CD8-positive, alpha-beta memory T cell (primary cell): ENCODE measurements at places on chromosomes 5 and 9.

DNA sequence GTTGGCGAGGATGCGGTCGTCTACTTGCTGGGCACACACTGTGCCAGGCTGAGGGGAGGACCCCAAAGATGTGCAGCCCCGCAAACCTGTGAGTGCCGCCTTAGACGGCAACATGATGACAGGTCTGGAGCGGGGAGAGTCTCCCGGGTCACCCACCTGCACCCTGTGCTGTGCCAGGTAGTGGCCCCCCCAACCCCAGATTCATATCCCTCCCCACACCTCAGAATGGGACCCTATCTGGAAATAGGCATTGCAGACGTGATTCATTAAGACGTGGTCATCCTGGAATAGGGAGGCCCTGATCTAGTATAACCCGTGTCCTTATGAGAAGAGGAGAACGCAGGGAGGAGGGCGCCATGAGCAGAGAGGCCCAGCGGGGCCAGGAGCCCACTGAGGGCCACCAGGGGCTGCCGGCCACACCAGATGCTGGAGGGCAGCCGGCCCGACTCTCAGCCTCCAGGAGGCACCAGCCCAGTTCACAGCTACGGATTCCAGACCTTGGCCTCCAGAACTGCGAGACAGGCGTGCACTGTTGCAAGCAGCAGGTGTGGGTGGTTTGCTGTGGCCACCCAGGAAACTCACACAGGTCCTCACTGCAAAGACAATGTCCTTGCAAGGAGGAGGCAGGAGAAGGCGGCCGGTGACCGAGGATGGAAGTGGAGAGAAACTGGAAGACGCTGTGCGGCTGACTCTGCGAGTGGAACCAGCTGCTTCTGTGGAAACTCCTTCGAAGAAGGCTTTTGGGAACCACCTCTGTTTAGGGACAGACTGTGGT is 131.9 kb upstream of the LPCAT1 start:
- no peak overlapping the region for H3K27ac ChIP-seq
- peaks cover 10% of the 10 kb centered on the region for H3K27me3 ChIP-seq
- H3K36me3 ChIP-seq: no peaks in the 10 kb centered on the region
- no peak overlapping the region for H3K4me3 ChIP-seq
- H3K4me1 ChIP-seq: no peaks in the 10 kb centered on the region

- H3K4me1 ChIP-seq: peaks cover 10% of the 10 kb centered on the region
- H3K27ac ChIP-seq: no peak overlapping the region
- H3K27me3 ChIP-seq: no peaks in the 10 kb centered on the region
- no peak overlapping the region for H3K4me3 ChIP-seq
Measured at GRCh38 chr9:132007371-132008025, 72.2 kb downstream of the MED27 start.

- no peaks in the 10 kb centered on the region for H3K36me3 ChIP-seq
- H3K4me3 ChIP-seq: no peak overlapping the region
- H3K27me3 ChIP-seq: no peaks in the 10 kb centered on the region
- H3K27ac ChIP-seq: no peak overlapping the region
Measured at GRCh38 chr5:133287500-133287899, 235.7 kb downstream of the HSPA4 start.

- no peaks in the 10 kb centered on the region for H3K27me3 ChIP-seq
- DNase-seq: no peak
- peaks cover 6% of the 10 kb centered on the region for H3K4me1 ChIP-seq
- peaks cover 9% of the 10 kb centered on the region for H3K36me3 ChIP-seq
- no peak overlapping the region for H3K4me3 ChIP-seq
Measured at GRCh38 chr9:136230365-136230764, 15.2 kb downstream of the QSOX2 start.

- H3K27me3 ChIP-seq: no peaks in the 10 kb centered on the region
- H3K36me3 ChIP-seq: no peaks in the 10 kb centered on the region
- no peak overlapping the region for H3K4me3 ChIP-seq
- peak; percentile 62 for DNase-seq
- peaks cover 20% of the 10 kb centered on the region for H3K4me1 ChIP-seq
Measured at GRCh38 chr5:96657068-96657467, 5.1 kb upstream of the CAST start.

DNA sequence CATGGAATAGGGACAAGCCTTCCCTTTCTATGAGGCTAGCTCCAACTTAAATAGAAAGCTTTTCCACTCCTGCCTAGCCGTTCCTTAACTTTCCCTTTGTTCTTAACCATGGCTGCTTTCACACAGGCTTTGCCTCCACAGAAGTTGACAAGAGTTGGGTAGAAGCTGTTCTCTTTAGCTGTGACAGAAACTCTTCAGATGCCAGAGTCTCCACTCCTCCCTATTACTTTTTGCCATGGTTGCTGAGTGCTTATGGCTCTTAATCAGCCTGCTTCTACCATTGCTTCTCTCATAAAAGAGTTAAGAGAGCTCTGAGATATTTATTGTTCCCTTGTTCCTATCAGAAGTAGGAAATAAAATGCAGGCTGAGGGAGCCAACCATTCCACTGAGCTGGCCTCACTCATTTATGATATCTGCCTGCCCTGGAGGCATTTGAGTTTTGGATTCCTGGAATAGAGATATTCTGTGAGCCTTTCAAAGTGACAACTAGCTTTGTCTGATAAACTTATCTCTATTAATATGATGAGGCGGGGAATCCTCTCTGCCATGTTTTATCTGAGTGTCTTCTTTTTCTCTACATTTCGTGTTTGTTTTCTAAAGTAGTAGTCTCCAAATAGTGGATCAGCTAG is 162.6 kb downstream of the DMAC1 start:
- no peaks in the 10 kb centered on the region for H3K4me1 ChIP-seq
- no peaks in the 10 kb centered on the region for H3K36me3 ChIP-seq
- DNase-seq: no peak
- H3K27ac ChIP-seq: no peak overlapping the region

- no peak overlapping the region for H3K4me3 ChIP-seq
- no peak overlapping the region for H3K27ac ChIP-seq
- no peak for DNase-seq
- H3K4me1 ChIP-seq: no peaks in the 10 kb centered on the region
- no peaks in the 10 kb centered on the region for H3K27me3 ChIP-seq
- peaks cover 1% of the 10 kb centered on the region for H3K36me3 ChIP-seq
Measured at GRCh38 chr5:80809451-80809850, 150.7 kb upstream of the RASGRF2 start.

- no peak for DNase-seq
- H3K36me3 ChIP-seq: no peaks in the 10 kb centered on the region
- no peak overlapping the region for H3K4me3 ChIP-seq
- H3K27ac ChIP-seq: no peak overlapping the region
- no peaks in the 10 kb centered on the region for H3K27me3 ChIP-seq
- H3K4me1 ChIP-seq: no peaks in the 10 kb centered on the region
Measured at GRCh38 chr9:136678624-136679023, 8.6 kb downstream of the AGPAT2 start.

GRCh38 chr9:690517-691111 is 150.9 kb upstream of the DMRT1 start:
- H3K27me3 ChIP-seq: no peaks in the 10 kb centered on the region
- H3K36me3 ChIP-seq: no peaks in the 10 kb centered on the region

DNA sequence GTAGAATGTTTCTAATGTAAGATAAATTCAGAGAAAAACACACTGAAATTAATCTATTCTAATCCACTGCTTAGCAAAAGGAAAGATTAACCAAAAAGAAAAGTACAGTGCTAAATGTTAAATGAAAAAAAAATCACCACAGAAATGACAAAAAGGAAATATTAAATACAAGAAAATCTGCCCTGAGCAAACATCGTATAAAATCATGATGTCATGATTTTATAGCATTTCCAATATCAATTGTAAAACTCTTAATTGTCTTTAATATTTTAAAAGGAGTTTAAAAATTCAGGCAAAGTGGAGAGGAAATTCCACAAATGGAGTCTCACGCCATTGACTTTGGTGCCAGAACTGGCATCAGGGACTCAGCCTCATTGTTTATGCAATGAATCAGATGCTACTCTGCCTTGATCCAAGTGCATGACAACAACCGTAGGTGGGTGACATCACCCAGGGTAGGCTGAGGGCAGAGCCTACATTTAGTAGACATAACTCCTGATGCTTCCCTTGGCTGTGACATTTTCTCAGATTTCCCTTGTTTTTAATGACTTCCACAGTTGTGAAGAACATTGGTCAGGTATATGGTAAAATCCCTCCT is 696.8 kb downstream of the SEMA5A start:
- no peak overlapping the region for H3K27ac ChIP-seq
- H3K27me3 ChIP-seq: no peaks in the 10 kb centered on the region
- no peak for DNase-seq
- H3K4me3 ChIP-seq: no peak overlapping the region
- no peaks in the 10 kb centered on the region for H3K4me1 ChIP-seq
- no peaks in the 10 kb centered on the region for H3K36me3 ChIP-seq

- no peaks in the 10 kb centered on the region for H3K27me3 ChIP-seq
- H3K4me1 ChIP-seq: no peaks in the 10 kb centered on the region
- no peak overlapping the region for H3K27ac ChIP-seq
Measured at GRCh38 chr9:133810556-133811195, 72.5 kb upstream of the SARDH start.
